Activated B cell treated with CpG ODN at 0.5 μM for 24 hours (primary cell): ENCODE measurements at places on chromosomes 11 and 22. TPM values are rescaled to one million over a fixed set of nuclear protein-coding genes. Genes with fewer than 3 reads are reported as not detected.
A peak's percentile ranks its signal among the peaks of the same experiment; 100 is the strongest.

GRCh38 chr11:109023036-109023435 is 358.2 kb downstream of the DDX10 start:
- no peaks in the 10 kb centered on the region for H3K4me1 ChIP-seq
- H3K4me3 ChIP-seq, result no peak overlapping the region
- no peaks in the 10 kb centered on the region for H3K27me3 ChIP-seq
- DNase-seq, result no peak

DNA sequence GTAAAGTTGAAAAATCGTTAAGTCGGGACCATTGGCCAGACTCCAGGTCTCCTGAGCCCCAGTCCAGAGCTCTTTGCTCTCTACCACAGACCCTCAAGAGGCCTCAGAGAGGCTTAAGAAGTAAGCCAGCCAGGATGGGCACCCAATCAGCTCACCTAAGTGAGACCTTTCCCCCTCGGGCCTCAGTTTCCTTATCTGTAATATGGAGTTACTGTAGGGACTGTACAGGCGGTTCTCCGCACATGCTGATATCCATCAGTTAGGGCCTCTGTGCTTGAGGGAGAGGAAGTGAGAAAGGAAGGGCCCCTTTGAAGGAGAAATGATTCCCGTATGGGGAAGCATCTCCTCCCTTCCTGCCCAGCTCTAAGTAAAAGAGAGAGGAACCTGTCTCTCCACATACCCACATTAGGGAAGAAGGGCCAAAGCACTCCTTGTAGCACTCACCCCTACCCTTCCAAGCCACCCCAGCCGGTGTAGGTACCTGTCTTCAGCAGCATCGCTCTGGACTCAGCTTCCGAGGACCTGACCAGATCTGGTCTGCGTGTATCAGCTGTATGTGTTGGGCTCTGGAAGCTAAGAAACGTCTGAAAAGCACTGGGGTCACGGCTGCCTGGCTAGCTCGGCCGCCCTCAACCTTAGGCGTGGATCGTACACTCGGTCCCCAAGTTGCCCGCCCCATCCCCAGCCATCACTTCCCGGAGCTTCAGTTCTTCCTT is 653 bp downstream of the NAGA start:
- DNase-seq, result no peak
- H3K27ac ChIP-seq, result peak overlapping the region; percentile 80
- H3K4me3 ChIP-seq, result peak overlapping the region; percentile 89
- peaks cover 30% of the 10 kb centered on the region for H3K4me1 ChIP-seq

Gene PARVG
- total RNA-seq, result 91.6 and 96.1 TPM in 2 replicates

DNA sequence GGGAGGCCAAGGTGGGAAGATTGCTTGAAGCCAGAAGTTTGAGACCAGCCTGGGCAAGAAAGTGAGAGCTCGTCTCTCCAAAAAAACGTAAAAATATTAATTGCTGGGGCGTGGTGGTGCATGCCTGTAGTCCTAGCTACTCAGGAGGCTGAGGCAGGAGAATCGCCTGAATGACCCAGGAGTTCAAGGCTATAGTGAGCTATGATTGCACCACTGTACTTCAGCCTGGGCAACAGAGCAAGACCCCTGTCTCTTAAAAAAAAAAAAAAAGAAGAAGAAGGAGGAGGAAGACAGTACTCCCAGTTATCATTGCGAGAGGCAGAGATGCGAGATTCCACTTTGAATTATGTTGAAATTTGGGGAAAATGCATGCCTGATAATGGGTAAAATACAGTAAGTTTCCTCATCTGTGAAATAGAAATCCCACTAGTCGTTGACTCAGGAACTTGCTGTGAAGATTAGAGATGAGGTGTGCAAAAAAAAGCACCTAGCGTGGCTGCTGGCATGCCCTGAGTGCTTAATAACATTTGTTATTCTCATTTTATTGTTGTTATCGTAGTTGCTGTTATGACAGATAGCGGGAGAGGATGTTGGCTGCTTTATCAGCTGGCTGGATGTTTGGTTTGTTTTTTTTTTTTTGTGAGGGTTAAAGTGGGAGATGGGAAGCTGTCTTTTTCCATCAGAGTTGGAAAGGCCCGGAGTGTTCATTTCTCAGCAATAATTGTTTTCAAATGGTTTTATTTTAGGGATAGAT is 33.4 kb downstream of the BCR start:
- H3K4me1 ChIP-seq, result peaks cover 73% of the 10 kb centered on the region
- peaks cover 2% of the 10 kb centered on the region for H3K27me3 ChIP-seq
- H3K27ac ChIP-seq, result no peak overlapping the region
- no peak for DNase-seq
- H3K36me3 ChIP-seq, result no peaks in the 10 kb centered on the region

DNA sequence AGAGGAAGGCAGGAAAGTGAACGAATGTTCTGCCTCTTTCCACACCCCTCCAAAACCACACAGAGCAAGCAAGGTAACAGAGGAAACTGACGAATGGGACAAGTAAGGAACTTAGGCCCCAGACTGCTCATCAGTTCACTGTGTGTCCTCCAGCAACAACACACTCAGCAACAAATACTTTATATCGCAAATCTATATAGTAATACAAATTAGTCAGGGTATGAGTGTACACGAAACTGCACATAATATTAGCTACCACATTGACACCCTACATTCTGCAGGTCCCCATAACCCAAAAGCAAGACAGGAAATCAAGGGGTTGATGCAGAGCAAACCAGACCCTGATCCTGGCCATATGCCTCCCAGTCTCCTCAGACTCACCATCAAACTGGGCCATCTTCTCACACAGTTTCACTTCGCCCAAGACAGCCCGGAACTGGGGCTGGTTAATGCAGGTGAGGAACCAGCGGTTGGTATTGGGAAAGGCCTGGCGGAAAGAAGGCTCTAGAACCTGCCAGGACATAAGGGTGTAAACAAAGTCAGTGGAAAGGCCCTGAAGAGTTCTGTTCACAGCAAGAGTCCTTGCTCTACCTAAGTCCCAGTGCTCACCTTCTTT is 6.6 kb downstream of the EEF1G start:
- H3K4me1 ChIP-seq, result peaks cover 21% of the 10 kb centered on the region
- H3K27me3 ChIP-seq, result no peaks in the 10 kb centered on the region
- H3K27ac ChIP-seq, result peak overlapping the region; percentile 30

GRCh38 chr11:119284344-119285157 is 32.4 kb downstream of the MCAM start:
- no peak overlapping the region for H3K27ac ChIP-seq
- no peak for DNase-seq
- H3K4me1 ChIP-seq, result peaks cover 6% of the 10 kb centered on the region
- peaks cover 66% of the 10 kb centered on the region for H3K36me3 ChIP-seq

DNA sequence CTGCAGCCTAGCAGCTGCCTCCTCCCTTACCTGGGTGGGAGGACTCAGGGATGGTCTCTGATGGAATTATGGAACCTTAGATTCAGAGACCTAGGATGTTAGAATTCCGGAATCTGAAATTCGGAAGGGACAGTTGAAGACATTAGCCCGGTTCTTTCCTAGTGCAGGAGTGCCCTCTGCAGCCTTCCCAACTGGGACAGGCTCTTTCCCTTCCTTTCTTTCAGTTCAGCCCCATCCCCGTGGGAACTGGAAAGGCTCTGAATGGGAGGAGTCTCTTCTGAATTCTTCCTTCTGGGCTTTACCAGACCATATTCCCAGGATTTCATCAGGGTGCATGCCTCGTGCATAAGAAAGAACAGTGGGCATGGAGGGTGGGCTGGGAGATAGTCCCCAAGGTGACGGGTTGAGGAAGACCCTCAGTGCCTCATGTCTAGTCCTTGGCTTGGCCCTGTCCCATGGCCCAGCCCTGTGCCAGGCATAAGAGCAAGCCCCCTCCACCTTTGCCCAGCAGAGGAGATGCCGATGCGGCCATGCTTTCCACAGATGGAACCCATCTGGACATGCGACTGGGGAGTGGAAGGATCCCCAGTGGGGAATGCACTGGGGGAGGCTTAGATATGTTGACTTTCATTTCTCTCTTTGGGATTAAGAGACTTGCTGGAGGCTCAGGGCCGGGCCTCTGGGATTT is 14.4 kb downstream of the DNAJB13 start:
- no peaks in the 10 kb centered on the region for H3K36me3 ChIP-seq
- H3K4me3 ChIP-seq, result no peak overlapping the region
- no peaks in the 10 kb centered on the region for H3K27me3 ChIP-seq
- DNase-seq, result no peak
- H3K4me1 ChIP-seq, result peaks cover 37% of the 10 kb centered on the region

DNA sequence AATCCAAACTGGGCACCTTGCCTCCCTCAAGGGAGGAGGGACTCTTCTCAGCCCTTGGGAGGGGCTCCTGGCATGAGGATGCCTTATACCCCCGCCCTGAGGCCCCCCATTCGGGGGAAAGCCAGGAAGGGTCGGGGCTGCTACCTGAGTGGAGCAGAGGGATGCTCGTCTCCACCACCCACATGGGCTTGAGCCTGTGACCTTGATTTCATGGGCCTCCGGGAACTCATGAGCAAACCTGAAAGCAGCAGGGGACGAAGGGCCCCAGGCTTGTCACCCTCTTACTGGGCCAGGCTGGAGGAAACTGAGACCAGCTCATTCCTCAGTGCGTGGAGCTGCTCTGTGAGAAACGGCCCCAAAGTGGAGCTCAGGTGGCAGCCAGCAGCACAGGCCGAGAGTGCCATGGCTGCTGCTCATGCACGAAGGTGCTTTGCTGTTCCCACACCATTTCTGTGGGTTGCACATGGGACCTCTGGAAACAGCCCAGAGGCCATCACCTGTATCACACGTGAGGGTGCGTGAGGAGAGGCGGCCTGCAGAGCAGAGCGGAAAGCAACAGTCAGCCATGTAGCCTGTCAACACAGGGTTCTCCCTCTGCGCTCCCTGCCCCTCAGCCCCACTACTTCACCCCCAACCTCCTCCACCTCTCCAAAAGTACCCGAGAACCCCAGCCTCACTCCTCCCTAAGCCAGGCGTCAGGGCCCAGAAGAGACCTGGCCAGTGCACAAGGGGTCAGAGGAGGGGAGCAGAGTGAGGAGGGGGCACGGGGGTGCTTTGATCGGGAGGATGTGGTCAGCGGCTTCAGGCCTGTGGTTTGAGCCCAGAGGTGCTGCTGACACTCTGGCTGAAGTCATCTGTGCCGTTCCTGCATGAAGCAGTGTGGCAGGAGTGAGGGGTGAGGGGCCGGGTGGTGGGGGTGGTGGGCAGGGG is 14.1 kb upstream of the IL2RB start:
- peak overlapping the region; percentile 50 for H3K27ac ChIP-seq
- H3K4me3 ChIP-seq, result no peak overlapping the region
- no peaks in the 10 kb centered on the region for H3K27me3 ChIP-seq
- H3K4me1 ChIP-seq, result peaks cover 40% of the 10 kb centered on the region
- no peak for DNase-seq
- no peaks in the 10 kb centered on the region for H3K36me3 ChIP-seq

Gene SMIM38
- 2.2 and 2.7 TPM in 2 replicates for total RNA-seq

DNA sequence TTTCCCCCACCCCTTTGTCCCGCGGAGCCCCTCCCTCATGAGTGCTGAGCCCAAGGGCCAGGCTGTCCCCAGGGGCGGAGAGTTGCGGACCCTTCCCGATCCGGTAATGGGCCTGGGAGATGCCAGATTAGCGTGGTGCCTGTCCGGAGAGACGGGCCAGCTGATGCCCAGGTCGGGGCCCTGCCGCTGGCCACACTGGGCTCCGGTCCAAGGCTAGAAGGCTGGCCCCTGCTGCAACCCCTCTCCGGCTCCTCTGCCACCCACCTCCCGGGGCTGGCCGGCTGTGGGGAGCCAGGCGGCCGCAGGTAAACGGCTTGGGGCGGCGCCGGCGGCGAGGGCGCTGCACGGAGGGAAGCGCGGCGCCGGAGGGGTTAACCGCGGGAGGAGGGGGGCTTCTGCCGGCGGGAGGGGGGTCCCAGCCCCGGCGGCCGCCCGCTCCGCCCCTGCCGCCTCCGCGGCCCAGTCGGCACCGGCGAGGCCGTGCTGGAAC is at the start of gene KCNK4:
Gene KCNK4, plus strand, starts transcription at position 41 of the 490 bp plus-strand sequence. CDS start 1,717 bp downstream, outside the sequence.
- no peaks in the 10 kb centered on the region for H3K36me3 ChIP-seq
- DNase-seq, result no peak
- peaks cover 36% of the 10 kb centered on the region for H3K27me3 ChIP-seq
- peaks cover 12% of the 10 kb centered on the region for H3K4me1 ChIP-seq
- peak within 1 kb of the TSS; percentile 41 for H3K4me3 ChIP-seq

DNA sequence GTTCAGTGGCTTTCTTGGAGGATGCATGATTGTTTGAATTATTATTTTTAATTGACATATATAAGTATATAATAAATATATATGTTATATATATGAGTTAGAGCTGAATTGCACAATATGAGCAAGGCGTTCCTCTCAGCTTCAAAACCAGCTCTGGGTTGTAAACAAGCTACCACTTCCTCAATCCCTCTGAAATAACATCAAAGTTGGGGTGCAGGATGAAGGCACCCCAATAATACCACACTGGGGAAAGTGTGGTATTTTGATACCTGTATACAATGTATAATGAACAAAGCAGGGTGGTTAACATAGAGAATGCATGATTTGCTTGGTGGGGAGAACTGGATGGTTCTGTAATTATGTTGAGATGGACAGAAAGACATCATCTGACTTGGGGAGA is 1.7 kb upstream of the SORL1 start:
- H3K4me3 ChIP-seq, result peak overlapping the region; percentile 82
- peak overlapping the region; percentile 55 for H3K27ac ChIP-seq
- no peak for DNase-seq
- H3K4me1 ChIP-seq, result peaks cover 94% of the 10 kb centered on the region

Gene TMPRSS4
- not detected in 2 replicates for total RNA-seq

Gene ASCL3
- not detected in 2 replicates for total RNA-seq

Gene CLTCL1
- 2.7 and 5.0 TPM in 2 replicates for total RNA-seq

Gene F2
- total RNA-seq, result not detected in 2 replicates

GRCh38 chr11:24511511-24511910 is 14.7 kb downstream of the LUZP2 start:
- no peaks in the 10 kb centered on the region for H3K36me3 ChIP-seq
- H3K4me3 ChIP-seq, result no peak overlapping the region
- no peaks in the 10 kb centered on the region for H3K4me1 ChIP-seq
- H3K27me3 ChIP-seq, result no peaks in the 10 kb centered on the region
- no peak for DNase-seq

DNA sequence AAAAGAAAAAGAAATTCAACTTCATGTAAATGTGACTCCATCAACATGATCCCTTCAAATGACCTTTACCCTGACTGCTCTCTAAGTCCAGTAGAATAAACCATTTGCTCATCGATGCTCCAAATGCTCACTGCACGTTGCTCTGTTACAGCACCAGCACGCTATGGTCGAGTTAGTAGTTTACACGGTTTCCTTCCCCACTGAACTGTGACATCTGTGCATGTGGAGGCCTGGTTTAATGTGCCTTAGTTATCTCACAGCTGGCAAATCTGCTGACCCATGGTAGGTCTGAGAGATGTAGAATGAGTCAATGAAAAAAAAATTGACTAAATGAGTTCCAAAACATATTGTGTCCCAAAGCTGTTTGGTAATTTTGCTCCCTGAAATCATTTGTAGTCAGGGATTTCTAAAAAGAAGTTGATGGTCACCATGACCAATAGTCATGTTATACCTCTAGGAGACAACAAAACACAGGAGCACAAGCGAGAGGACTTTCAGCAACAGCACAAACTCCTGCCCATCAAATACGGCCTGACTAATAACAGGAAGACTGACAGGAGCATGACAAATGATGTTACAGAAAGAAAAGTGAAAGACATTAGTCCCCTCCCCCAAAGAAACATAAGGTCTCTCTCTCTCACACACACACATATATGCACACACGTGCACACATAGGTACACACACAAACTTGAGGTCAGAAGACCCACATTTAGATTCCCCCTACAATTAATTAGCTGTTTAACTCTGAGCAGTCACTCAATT is 624.5 kb downstream of the OPCML start:
- H3K27me3 ChIP-seq, result no peaks in the 10 kb centered on the region
- DNase-seq, result no peak
- no peaks in the 10 kb centered on the region for H3K4me1 ChIP-seq
- H3K36me3 ChIP-seq, result no peaks in the 10 kb centered on the region

Gene PGA3
- not detected in 2 replicates for total RNA-seq

- H3K4me3 ChIP-seq, result no peak overlapping the region
- H3K27ac ChIP-seq, result no peak overlapping the region
- DNase-seq, result no peak
- no peaks in the 10 kb centered on the region for H3K4me1 ChIP-seq
- peaks cover 77% of the 10 kb centered on the region for H3K36me3 ChIP-seq
Measured at GRCh38 chr22:29509298-29509697, 29.3 kb downstream of the NEFH start.

Gene MFNG
- total RNA-seq, result 86.1 and 90.6 TPM in 2 replicates
